ENCODE measurements at places on chromosomes 4 and X.

DNA sequence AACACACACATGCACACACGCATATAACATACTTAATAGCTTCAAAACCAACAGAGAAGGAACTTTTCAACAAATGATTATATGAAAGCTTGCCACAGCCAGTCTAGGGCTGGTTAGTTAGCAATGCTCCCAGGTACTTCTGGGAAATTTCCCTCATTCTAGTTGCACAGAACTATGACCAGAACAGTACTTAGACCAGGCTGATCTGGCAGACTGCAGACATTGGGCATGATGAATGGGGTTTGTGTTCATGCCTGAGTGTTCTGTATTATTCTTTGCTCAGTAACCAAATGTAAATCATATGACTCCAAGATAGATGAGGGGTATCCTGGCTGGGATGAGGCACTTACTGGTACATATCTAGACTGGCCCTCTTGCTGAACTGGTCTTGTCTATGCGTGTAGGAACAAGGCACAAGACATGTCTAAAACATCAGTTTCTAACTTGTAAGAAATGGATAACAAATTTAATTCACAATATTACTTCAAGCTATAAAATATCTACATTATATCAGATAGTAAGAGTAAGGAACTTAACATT lies 50.3 kb upstream of the GEMIN8 start:
- DNase-seq, result no peak

GRCh38 chrX:149079805-149080406 lies 425.2 kb downstream of the IDS start:
- no peak for DNase-seq

- no peak for DNase-seq
Measured at GRCh38 chrX:15745179-15745578, 7.1 kb downstream of the CA5B start.

- no peak for DNase-seq
Measured at GRCh38 chrX:38375891-38376290, 23.5 kb downstream of the OTC start.

DNA sequence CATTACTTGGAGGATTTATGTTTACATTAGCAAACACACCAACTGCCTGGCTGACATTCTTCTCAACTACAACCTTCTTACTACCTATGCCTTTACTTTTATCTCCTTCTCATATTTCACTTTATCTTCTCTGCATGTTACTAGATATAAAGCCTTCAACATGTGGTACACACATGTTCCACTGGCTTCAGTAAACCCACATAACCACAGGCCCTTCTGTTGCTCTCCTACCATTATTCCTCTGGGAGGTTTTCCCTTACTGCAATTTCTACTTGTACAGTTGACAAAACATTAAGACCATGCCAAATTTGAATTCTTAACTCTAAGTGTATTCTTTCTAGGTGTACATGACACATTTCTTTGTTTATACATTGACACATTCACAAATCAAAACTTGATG lies 133.1 kb downstream of the ARAP2 start:
- peak; percentile 61 for DNase-seq

- no peak for DNase-seq
Measured at GRCh38 chr4:156662921-156663320, 308.7 kb downstream of the PDGFC start.

DNA sequence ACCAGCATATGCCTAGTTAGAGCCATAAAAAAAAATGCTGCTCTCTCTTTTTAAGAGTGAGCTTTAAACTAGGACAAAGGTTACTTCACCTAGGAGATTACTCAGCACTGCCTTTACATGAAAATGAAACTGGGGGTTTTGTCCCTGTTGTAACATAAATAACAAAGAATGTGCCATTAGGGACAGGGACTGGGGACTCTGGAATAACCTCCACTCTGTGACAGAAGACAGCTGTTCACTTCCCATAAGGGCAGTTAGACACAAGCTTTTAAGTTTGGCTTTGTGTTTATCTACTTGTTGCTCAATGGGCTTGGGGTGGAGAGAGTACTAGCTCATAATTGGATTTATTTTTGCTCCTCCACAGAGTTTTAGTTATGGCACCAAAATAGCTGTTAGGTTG lies 11.9 kb downstream of the ENPEP start:
- no peak for DNase-seq

- no peak for DNase-seq
Measured at GRCh38 chr4:22458098-22458497, 57.8 kb downstream of the ADGRA3 start.

GRCh38 chr4:25013756-25014661 lies 16.7 kb downstream of the LGI2 start:
- DNase-seq, result no peak

- DNase-seq, result no peak
Measured at GRCh38 chr4:126718136-126718535, 914.6 kb upstream of the INTU start.

DNA sequence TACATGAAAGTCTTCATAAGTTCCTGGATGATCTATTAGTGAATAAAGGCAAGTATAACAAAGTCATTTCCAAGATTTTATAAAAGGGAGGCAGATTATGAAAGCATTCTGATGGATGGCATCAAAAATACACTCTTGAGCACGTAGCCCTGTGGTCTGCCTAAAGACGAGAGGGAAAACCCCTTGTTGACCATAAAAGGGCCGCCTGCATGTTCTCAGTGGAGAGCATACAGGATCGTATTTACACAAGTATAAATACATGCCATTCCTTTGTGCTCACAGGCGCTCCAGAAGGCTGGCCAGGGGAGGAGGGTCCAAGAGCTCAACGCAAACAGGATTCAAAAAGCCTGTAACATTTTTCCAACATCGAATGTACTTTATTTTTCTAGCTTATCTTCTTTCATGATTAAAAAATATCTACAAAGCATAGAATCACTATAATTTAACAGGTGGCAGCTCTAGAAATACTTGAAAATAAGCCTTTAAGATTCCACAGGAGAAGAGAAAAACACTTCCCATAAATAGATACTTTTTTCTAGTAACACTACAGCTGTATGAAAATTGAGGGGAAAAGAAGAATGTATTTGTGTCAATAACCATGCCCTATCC lies 29.6 kb downstream of the PDGFC start:
- DNase-seq, result no peak

DNA sequence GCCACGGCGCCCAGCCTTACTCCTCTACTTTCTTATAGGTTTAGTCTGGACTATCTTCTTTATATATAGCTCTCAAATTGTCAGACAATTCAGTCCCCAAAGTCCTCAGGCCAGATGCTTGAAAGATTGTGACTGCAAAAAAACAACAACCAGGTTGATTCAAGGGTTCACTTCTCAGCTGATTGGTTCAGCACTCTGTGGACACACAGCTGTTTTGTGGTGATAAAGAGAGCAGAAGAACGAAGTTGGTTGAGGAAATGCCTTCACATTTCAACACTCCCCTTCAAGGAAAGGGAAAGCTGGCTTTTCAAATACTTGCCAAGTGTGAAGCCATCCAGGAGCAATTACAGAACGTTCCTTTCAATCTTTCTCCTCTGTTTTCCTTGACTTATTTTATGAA lies 166.8 kb downstream of the SHROOM3 start:
- no peak for DNase-seq

DNA sequence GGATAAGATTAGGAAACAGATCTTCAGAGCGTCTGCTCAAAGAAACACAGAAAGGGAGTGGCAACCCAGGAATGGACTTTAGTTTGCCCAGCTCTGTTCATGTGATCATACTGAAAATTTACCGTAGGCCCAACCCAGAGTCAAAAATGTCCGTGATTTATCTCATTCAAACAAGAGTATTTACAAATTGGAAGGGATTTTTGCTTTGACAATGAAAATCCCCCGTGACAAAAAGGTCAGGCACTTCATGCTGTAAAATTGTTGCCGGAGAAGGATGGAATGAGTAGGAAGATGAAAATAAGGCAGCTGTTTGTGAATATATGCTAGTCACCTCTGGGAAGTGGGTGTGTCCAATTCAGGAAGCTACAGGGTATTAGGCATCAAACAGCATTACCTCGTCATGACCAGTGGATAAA lies 1.2 kb downstream of the SULT1B1 start:
- no peak for DNase-seq

All from NCI-H524 treated with DMSO at 0.1 percent for 48 hours (cell line).